RCC 7860 (cell line): ENCODE measurements at places on chromosomes 11 and 22.

DNA sequence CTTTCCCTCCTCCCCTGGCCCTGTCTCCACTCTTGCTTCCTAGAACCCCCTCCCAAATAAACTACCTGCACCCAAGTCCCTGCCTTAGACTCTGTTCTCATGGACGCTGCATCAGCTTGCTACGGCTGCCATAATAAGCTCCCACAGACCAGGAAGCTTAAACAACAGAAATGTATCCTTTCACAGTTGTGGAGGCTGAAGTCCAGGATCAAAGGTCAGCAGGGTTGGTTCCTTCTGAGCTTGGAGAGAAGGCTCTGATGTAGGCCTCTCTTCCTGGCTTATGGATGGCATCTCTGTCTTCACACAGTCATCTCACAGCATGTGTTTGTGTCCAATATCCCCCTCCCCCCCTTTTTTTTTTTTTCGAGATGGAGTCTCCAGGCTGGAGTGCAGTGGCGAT, 23.4 kb downstream of the CBX7 start:
- DNase-seq: no peak

- DNase-seq: no peak
Measured at GRCh38 chr11:61353131-61354067, 8.3 kb downstream of the CYB561A3 start.

GRCh38 chr22:35039625-35040024, 26.3 kb upstream of the ISX start:
- DNase-seq: no peak

- DNase-seq: no peak
Measured at GRCh38 chr22:28810821-28811491, 10.6 kb upstream of the XBP1 start.

DNA sequence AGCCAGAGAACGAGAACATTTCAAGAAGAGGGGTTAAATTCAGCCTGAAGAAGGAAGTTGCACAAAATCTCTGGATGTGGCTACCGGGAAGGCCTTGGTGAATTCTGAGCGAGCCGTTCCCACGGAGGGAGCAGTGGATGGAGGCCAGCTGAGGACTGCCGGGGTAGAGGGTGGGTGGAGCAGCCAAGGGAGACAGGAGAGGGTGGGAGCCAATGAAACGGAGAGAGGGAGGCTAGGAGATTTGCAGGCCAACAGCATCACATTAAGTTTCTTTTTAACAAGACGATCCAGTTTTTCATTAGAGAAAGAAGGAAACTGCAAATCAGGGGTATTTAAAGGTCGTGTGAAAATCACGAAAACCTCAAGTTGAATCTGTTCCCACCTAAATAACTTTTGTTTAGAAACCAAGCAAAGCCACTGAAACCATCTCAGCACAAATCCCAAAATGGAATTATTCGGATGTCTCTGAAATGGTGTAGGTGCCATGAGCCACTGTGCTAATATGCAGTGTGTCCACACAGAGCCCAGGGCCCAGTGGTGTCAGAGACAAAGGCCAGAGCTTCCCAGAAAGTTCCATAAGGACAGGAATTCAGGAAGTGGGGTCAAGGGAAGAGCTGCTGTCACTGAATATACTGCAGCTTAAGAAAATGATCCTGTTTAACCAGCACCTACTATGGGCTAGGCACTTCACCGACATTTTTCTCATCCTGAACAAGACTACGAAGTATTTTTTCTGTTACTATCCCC, 59.7 kb upstream of the SLC35C1 start:
- DNase-seq: no peak

- no peak for DNase-seq
Measured at GRCh38 chr11:82673631-82674030, 60.0 kb downstream of the FAM181B start.

DNA sequence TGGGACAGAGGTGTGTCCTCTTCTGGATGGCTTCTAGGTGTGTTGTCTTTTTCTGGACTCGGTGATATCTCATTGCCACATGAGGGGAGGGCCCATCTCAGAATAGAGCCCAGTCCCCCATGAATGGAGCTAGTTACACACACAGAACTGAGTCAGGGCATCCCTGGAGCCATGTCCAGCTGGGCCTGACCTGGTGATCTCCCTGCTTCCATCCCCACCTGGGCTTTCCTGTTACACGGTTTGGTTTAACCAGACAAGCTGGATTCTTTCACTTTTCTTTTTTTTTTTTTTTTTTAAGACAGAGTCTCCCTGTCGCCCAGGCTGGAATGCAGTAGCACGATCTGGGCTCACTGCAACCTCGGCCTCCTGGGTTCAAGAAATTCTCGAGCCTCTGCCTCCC, 6.1 kb upstream of the A4GALT start:
- DNase-seq: no peak

- DNase-seq: no peak
Measured at GRCh38 chr11:9091044-9091922, at the start of gene SCUBE2. Gene SCUBE2 (minus strand): TSS chr11:9091599. CDS start chr11:9091528, 71 bp downstream.

- no peak for DNase-seq
Measured at GRCh38 chr11:2922655-2923054, 6.6 kb downstream of the PHLDA2 start.

GRCh38 chr11:75487365-75487764, 38.4 kb downstream of the GDPD5 start:
- DNase-seq: no peak

DNA sequence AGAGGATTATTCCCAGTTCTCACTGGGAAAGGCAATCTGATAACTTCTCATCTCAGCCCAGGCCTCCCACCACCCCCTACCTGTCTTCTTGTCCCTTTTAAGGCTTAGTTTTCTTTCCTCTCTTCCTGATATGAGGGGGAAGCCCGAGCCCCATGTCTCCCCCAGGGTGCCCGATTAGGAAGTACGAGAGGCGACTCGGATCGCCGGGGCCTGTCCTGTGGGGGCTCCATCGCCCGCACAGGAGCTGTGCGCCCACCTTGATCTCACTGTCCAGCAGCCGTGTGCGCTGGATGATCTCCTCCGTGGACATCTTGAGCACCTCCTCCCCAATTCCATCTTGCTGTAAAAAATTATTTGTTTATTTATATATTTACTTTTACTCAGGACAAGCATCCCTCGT, 628 bp downstream of the PSMC3 start:
- no peak for DNase-seq

- DNase-seq: no peak
Measured at GRCh38 chr11:133053124-133053776, 479.1 kb downstream of the OPCML start.
